ENCODE measurements at places on chromosomes 16 and 17.

GRCh38 chr17:4023220-4023619 is 59.0 kb upstream of the ATP2A3 start:
- no peak for DNase-seq

DNA sequence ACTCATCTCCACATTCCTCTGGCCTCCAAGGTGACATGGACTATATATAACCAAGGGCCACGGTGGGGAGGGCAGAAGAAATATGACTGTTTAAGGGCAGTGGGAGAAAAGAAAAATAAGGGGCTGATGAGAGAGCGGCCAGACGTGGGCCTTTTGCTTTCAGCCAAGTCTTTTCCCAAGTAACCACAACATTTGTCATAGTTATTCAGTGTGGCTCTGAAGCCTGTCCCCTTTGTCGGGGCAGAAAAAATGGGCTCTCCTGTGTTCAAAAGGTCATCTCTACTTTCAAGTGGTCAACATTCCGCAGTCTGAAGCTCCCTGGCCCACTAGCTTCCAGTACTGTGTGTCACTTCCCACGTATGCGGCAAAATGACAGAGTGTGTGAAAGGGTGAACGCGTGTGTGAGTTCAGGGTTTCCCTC is 245.4 kb downstream of the NTN1 start:
- no peak for DNase-seq

DNA sequence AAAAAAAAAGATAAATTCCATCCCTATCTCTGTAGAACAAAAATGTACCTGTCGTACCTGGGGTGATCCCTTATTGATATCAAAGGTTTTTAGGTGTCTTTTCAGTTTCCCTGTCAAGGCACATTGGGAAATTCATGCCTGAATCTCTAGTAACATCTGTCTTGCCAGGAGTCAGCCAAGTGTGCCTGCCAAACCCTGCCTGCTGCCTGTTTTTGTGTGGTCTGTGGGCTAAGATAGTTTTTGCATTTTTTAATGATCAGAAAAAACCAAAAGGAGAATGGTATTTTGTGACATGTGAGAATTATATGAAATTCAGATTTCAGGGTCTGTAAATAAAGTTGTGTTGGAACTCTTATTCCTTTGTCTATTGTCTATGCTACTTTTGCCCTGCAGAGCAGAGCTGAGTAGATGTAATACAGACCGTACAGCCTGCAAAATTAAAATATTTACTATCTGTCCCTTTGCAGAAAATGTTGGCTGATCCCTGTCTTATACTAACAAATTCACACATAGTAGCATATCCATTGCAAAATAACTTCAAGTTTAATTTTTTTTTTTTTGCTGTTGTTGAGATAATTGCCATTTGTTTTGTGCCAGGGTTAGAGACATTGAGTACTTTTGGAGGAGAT is 13.0 kb upstream of the CHP2 start:
- no peak for DNase-seq

GRCh38 chr16:66042341-66042740 is 324.1 kb upstream of the CDH5 start:
- no peak for DNase-seq

DNA sequence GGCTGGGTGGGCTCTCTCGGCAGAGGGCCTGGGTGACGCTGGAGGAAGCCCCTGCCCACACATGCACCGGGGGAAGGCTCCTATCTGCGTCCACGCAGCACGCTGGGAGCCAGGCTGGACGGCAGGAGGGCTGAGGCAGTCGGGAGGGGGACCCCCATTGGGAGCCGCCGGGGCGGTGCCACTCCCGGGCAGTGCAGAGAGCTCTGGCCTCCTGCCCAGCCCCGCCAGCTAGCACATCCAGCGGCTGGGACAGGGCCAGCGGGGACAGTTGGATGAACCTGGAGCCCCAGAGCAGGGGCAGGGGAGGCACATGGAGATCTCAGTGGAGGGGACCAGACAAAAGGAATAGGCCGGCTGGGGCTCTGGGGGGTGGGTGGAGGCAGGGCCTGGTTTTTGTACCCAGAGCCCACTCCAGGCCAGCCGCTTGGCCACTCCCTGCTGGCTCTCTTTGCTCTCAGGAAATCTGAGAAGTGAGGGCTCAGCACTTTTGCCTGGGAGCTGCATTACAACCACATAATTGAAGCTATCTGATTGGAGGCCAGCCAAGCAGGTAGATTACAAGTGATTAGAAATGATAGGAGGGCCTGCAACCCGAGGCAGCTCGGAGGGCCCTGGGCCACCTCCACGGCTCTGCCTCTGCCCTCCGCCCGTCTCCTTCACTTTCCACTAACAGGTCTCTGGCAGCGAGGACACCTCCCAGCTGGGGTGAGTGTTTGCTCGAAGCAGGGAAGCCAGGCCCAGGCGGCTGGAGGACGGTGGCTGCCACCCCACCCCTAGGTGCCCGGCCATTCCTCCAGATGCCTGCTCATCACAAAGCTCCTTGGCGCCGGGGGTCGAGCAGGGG is 40.1 kb downstream of the ENGASE start:
- no peak for DNase-seq

DNA sequence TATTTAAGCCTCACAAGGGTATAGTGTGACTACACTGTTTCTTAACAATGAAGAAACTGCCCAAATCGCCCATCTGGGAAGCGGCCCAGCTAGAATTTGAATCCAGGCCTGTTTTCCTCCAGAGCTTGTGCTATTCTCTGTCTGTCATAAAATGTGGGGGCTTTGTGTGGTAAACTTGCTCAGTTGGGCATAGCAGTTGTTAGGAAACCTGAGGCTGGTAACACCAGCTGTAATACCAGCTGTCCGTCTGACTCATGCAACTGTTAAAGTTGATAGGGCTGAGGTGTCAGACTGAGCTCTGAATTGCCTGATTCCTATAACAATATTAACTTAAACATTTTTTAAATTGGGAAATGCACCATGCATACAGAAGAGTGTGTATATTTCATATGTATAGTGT is 9.3 kb downstream of the NOD2 start:
- DNase-seq: no peak

- DNase-seq: no peak
These were observed 10.9 kb upstream of the ARHGAP23 start for GRCh38 chr17:38417210-38417951.

GRCh38 chr17:61399131-61400065 is at the start of gene TBX2:
TSS of gene TBX2 (plus strand) at chr17:61399843. CDS start at chr17:61400177, 334 bp downstream.
- DNase-seq: peak; percentile 78

Measured in GM23338 (cell line).